Stimulated activated CD4-positive, alpha-beta T cell treated with anti-CD3 and anti-CD28 coated beads, Interleukin-2, amount 100 ng/mL, for 4 hours (primary cell): ENCODE measurements at places on chromosomes 4 and X.
A peak's percentile ranks its signal among the peaks of the same experiment; 100 is the strongest.

GRCh38 chrX:47579537-47579936, 2.7 kb upstream of the TIMP1 start:
- DNase-seq = peak; percentile 7

DNA sequence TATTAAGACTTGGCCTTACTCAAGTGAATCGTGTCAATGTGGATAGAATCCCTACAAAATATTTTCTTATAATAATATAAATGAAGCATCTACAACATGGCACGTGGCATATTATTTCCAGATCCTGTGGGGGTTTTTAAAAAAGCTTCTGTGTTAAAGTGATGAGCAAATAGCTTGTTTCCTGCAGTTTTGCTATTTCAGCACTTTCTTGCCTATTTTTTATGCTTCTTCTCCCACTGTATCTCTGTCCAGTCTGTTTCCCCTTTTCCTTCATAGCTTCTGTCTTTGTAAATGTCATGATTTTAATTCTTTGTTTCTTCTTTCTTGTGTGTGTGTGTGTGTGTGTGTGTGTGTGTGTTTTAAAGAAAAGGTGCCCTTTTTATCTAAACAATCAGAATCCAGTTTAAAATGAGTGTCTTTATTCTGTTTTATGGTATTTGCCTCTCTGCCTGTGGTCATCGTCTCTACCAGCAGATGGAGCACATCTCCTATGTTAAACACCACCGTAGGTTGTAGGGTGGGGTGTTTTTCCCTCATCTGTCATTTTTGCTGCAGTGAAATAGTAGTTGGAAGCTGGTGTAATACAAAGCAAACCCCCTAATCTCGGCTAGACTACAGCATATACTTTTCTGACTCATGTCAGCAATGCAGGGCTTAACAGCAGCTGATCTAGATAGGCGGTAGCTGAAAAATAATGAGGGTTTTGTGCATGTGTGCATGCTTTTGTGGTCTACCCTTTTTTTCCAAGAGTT, 33.1 kb downstream of the FTHL17 start:
- no peak for DNase-seq

- DNase-seq = no peak
These were observed 91.6 kb downstream of the FUNDC1 start for GRCh38 chrX:44451056-44451455.

DNA sequence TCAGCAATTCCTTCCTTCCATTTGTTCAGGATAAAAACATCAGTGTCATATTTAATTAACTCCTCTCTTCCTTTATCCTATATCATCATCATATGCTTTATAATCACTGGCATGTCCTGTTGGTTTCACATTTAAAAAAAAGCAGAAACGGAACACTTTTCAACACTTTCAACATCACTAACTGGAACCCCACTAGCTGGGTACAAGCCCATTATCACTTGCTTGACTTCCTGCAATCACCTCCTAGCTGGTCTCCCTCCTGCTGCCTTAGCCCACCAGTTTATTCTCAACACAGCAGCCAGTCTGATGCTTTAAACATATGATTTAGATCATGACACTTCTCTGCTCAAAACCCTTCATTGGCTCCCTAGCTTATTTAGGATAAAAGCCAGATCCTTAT, 116.4 kb upstream of the LSM6 start:
- no peak for DNase-seq

- no peak for DNase-seq
These were observed 37.1 kb upstream of the XPNPEP2 start for GRCh38 chrX:129701624-129702069.

DNA sequence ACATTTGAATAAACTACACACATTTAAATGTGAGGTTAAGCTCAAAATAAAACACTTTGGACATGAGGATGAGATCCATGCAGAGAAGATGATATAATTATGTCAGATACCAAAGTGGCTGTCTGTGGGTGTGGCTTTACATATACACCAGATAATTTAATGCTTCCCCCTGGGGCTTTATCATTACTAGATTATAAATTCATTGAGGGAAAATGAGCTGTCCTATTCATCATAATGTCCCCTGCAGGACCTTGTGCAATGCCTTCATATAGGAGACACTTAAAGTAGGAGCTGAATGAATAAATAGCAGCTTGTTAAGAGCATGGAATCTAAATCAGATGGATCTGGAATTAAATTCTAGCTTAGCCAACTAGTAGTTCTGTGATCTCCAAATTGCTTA, 49.7 kb downstream of the OTC start:
- no peak for DNase-seq

DNA sequence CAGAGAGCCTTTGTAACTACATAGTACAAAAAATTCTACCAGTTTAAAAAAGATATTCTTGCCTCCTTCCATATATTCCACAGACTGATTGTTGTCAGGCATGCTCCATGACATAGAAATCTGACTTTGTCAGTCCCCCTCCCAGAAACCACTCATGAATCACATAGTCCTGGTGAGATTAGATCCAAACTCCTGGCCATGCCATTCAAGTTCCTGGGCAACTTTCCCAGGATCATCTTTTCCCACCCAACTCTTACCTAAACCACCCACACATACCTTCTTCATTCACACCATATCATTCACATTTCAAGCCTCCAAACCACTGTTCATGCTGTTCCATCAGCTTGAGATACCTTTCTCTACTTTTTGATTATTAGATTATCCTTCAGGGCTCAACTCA, 46.4 kb downstream of the SLC16A2 start:
- DNase-seq = no peak

GRCh38 chr4:144716778-144717177, 70.8 kb downstream of the HHIP start:
- DNase-seq = no peak

DNA sequence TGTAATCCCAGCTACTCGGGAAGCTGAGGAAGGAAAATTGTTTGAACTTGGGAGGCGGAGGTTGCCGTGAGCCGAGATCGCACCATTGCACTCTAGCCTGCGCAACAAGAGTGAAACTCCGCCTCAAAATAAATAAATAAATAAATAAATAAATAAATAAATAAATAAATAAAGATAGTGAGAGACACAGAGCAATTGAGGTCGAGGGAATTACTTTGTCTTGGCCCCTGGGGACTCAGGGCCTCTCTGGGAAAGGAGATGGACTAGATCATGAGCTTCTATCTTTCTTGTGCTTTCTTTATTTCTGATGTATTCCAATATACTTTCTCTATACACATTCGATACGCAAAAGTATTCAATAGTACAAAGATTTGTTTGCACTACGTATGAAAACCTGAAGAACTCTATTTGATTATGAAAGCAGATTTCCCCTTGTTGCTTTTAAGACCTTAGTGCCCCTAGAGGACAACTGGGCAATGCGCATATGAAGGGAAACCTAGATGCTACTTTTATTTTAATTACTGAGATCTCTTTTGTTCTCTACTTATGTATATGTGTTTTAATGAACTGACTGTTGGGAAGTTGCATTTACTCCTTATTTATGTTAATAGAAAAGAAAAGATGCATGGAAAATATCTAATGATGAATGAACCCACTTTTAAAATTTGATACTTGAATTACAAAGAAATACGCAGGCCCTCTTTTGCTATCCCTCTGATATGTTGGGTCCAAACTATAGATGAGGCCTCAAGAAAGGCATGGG, 12.8 kb upstream of the ELOVL6 start:
- DNase-seq = peak; percentile 13

DNA sequence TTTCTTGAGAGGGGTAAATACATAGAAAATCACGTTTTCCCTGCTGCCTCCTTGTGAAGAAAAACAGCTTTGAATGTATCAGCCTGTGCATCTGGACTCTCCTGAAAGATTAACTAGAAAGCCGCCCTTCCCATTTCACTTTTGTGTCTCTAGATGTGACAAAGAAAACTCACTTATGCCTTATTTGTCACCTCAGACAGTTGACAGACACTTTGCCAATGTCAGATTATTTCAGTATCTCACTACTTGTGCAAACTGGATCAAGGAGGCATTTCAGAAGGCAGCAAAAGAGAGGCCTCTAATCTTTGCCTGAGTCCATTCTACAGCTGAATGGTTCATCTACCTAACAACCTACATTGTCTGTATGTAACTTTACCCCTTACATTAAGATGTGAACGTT, 754.9 kb downstream of the RPA4 start:
- no peak for DNase-seq

DNA sequence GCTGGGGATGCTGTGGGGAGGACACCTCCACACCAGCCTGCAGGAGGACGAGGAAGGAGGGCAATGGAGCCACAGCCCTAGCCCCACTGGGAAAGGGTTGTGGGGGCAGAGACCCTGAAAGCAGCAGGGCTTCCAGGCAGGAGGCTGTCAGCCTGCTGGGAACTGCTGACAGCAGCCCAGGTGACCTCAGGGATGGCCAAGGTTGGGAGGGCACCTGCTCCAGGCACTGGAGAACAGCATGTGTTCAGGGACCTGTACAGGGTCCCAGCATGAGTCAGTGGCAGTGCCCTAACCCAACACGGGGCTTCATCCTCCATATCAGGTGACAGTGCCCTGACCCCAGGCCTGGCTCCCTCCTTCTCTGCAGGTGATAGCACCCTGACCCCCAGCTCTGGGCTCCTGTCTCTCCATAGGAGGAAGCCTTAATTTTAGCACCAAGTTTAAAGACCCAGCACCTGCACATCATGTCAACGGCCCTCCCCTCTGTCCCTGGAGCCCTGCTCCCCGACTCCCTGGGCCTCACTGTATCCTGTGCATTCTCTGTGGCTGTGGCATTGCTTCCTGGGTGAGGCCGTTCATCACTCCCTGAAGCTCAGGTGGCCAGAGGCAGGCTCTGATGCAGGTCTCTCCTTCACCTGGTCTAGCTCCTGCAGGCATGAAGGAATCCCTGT, 66.3 kb downstream of the CRMP1 start:
- DNase-seq = no peak

DNA sequence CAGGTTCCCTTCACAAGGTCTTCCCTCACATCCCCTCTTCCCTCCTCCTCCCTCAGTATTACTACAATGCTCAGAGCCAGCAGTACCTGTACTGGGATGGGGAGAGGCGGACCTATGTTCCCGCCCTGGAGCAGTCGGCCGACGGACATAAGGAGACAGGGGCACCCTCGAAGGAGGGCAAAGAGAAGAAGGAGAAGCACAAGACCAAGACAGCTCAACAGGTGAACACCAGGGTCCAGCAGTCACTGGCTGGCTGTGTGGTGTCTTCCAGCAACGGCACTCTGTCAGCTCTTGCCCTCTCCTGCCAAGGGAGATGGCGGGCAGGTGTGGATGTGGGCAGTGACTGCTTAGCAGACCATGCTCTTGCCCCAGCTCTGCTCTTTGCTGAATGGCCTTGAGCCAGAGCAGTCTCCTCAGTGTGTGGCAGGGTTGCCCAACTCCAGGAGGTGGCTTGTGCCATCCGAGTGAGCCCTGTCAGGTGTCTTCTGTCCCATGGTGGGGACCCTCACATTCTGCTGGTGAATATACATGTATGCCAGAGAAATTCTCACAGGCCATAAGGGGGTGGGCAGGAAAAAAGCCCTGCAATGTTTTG, 11.4 kb upstream of the UBA1 start:
- no peak for DNase-seq

DNA sequence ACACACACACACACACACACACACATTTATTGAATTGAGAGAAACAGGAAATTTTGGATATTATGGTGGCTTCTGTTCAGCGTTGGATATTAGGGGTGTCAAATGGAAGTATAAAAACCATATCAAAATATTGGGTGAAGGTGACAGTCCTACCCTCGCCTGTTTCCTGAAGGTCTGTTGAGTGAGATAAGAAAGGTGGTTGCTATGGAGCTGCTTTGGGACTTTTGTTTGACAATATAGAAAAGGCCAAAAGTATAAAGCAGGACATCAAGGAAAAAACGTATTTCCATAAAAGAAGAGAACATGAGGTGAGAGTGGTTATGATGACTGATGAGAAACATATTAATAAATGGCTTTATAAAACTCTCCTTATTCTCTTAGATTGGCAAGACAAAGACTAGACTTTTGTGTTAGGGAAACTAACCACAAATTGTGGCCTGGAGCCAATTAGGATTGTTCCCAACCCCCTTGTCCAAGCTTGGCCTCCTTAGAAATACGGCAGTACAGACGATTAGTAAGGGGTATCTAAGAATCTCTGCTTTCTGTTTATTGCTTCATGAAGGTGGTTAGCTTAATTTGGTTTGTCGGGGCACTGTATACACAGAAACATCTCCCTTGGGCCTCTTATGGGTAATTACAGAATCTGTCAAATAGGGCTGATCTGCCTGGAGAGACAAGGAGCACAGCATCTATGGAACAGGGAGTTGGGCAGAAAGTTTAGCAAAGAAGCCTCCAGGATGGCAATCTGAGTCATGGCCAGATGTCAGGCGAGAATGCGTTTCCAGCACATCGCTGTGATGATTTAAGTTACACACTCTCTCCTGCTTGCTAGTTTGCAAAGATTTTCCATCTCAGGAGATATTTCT, 198.0 kb downstream of the CBR4 start:
- DNase-seq = no peak

GRCh38 chrX:132413459-132413858, 75.4 kb downstream of the MBNL3 start:
- DNase-seq = no peak

DNA sequence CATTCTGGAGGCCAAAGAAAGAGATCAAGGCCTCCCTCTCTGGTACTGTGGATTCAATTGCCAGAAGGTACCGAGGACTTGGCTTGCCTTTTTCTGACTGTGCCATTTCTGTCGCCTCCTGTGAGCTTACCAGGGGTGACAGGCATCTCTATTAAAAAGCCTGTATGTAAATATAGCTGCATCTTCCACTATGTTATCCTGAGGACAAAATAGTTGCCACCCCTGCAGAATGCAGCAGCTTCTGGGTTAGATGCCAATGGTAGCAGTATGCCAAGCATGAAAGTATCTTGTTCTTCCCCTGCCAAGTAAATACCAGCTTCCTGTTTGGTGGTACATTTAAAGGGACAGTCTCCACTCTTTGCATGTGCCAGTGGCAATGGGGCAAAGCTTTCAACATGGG, 10.7 kb downstream of the TRPC5OS start:
- DNase-seq = no peak

- no peak for DNase-seq
These were observed 143.5 kb downstream of the GALNTL6 start for GRCh38 chr4:171956678-171957077.

GRCh38 chr4:131509521-131509920, 1639.6 kb upstream of the PCDH10 start:
- no peak for DNase-seq

DNA sequence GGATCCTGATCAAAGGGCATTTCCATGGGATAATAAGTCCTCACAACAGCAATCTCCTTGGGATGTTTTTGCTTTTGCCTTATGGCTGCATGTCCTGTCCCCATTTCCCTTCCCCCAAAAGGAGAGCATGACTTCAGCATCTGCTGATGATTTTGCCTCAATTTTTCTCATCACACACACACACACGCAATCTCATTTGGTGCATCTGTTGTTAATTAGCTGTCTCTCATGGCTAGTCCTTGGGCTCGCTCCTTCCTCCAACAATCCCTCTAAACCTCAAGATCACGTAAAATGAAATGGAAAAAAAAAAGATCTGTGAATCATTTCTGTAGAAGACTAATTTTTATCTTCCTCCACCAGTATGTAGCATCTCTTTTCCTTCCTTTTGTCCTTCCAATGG, 153.6 kb downstream of the RBMX2 start:
- no peak for DNase-seq

GRCh38 chrX:13540602-13541001, 28.8 kb upstream of the EGFL6 start:
- DNase-seq = no peak
